Right lung (tissue), 10 donors: ENCODE measurements at places on chromosomes 1 and 21. TPM values are rescaled to one million over a fixed set of nuclear protein-coding genes. Genes with fewer than 3 reads are reported as not detected.

Gene HSPB7
- polyA plus RNA-seq: 11.2 TPM

Gene FCRL1
- 0.12 TPM for polyA plus RNA-seq

Gene CASQ2
- 0.46 TPM for polyA plus RNA-seq

Gene TEX38
- 0.20 TPM for polyA plus RNA-seq

Gene IFNLR1
- 4.1 TPM for polyA plus RNA-seq

Gene MATN1
- 0.49 TPM for polyA plus RNA-seq

Gene CSF3R
- polyA plus RNA-seq: 10.3 TPM

Gene NFIA
- 36.5 TPM for polyA plus RNA-seq

Gene CFAP107
- 3.0 TPM for polyA plus RNA-seq

Gene DPT
- 0.78 TPM for polyA plus RNA-seq

Gene LCE3C
- polyA plus RNA-seq: not detected

Gene CTTNBP2NL
- polyA plus RNA-seq: 37.2 TPM

Gene OR6K3
- polyA plus RNA-seq: 0.09 TPM

Gene CD84
- polyA plus RNA-seq: 2.3 TPM

Gene ARTN
- polyA plus RNA-seq: 2.8 TPM

Gene NBPF6
- not detected for polyA plus RNA-seq

Gene C1orf115
- polyA plus RNA-seq: 17.0 TPM

Gene PADI2
- polyA plus RNA-seq: 10.7 TPM

Gene MKNK1
- 44.7 TPM for polyA plus RNA-seq

Gene CD101
- polyA plus RNA-seq: 1.5 TPM

Gene KMO
- 0.49 TPM for polyA plus RNA-seq

Gene RIIAD1
- polyA plus RNA-seq: 2.1 TPM

Gene SDC3
- 43.3 TPM for polyA plus RNA-seq

Gene RHD
- polyA plus RNA-seq: 2.5 TPM

Gene PLA2G2F
- not detected for polyA plus RNA-seq

Gene SDE2
- 17.4 TPM for polyA plus RNA-seq

Gene ZFYVE9
- polyA plus RNA-seq: 25.6 TPM

Gene TNNI3K
- 0.70 TPM for polyA plus RNA-seq

Gene SH3D21
- polyA plus RNA-seq: 20.0 TPM

Gene LIN28A
- 0.09 TPM for polyA plus RNA-seq

Gene ARHGAP30
- 4.3 TPM for polyA plus RNA-seq

Gene CLEC20A
- polyA plus RNA-seq: 0.28 TPM

Gene GBP3
- polyA plus RNA-seq: 16.0 TPM

Gene SNRNP40
- polyA plus RNA-seq: 73.0 TPM

Gene BNIPL
- 5.9 TPM for polyA plus RNA-seq

Gene IL10RB
- 29.8 TPM for polyA plus RNA-seq

Gene RAB25
- 62.6 TPM for polyA plus RNA-seq

Gene APCS
- polyA plus RNA-seq: not detected

Gene TFF2
- not detected for polyA plus RNA-seq

Gene SPRR4
- not detected for polyA plus RNA-seq

Gene OR6N1
- not detected for polyA plus RNA-seq

Gene FCRL5
- polyA plus RNA-seq: 0.26 TPM
